SK-N-SH (cell line): ENCODE measurements at places on chromosomes 1 and 21. TPM values are rescaled to one million over a fixed set of nuclear protein-coding genes. Genes with fewer than 3 reads are reported as not detected.

Gene LCE1A
- not detected in 2 replicates for polyA plus RNA-seq

DNA sequence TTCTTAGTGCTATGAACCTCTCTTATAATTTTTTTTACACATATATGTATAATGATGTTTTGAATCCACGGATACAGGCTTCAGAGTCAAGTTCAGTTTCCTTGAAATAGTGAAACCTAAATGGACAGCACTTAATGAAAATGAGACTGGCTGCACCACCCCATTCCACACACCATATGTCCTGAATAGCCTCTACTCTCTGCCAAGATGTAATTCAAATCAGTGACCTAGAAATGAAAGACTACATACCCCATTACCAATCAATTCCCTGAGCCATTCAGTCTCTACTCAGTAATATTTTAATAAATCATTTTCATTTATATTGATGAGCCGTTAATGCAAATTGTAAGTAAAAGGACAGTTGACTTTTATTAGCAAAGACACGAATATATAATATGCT, 614.9 kb upstream of the TMPRSS15 start:
- H3K27ac ChIP-seq, result no peak overlapping the region
- H3K4me3 ChIP-seq, result no peak overlapping the region
- H3K36me3 ChIP-seq, result no peaks in the 10 kb centered on the region

- no peaks in the 10 kb centered on the region for H3K27me3 ChIP-seq
- peaks cover 37% of the 10 kb centered on the region for H3K36me3 ChIP-seq
- H3K4me3 ChIP-seq, result no peak overlapping the region
- no peak overlapping the region for H3K27ac ChIP-seq
- no peak for DNase-seq
These were observed 123.4 kb upstream of the BMP8A start for GRCh38 chr1:39368045-39368444.

DNA sequence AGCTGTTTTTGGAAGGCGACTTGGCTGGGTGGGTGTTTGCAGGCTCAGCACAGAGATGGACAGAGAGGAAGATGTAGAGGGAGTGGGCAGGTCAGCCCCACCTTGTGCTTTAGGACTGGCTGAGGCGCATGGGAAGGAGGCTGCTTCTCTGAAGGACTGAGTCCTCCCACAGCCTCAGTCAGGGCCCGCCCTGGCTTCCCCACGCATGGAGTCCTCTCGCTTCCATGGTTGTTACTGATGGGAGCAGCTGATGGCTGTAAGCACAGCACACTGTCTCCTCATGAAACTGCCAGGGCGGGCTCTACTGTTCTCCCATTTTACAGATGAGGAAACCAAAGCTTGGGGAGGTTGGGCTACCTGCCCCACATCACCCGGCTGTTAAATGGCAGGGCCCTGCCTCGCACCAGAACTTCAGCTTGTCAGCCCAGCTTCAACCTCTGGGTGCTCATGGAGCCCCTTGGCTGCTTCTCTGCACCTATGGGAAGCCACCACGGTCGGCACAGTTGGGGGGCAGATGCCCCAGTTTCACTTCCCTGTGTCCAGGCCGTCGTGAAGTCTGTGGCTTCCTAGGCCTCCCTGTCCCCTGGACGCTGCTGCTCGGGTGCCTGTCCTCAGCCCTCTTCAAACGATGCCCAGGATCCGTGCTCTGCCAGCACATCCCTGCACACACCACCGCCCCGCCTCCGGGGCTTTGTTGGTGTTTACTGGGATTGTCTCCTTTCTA, 2.4 kb downstream of the TMEM201 start:
- H3K36me3 ChIP-seq, result no peaks in the 10 kb centered on the region
- DNase-seq, result no peak
- H3K4me1 ChIP-seq, result peaks cover 26% of the 10 kb centered on the region
- H3K27me3 ChIP-seq, result no peaks in the 10 kb centered on the region
- no peak overlapping the region; the same call in 1 of the 2 replicates for H3K4me3 ChIP-seq

Gene OMA1
- polyA plus RNA-seq, result 6.9 and 9.1 TPM in 2 replicates

- no peaks in the 10 kb centered on the region for H3K4me1 ChIP-seq
- no peaks in the 10 kb centered on the region for H3K27me3 ChIP-seq
- no peak for DNase-seq
- no peak overlapping the region for H3K27ac ChIP-seq
These were observed 19.5 kb upstream of the AJAP1 start for GRCh38 chr1:4634793-4635406.

GRCh38 chr1:234478481-234479309, at the start of gene TARBP1:
TSS of gene TARBP1 (minus strand) at chr1:234479179. CDS start at chr1:234479103, 76 bp downstream.
- H3K4me3 ChIP-seq, result peak within 1 kb of the TSS; percentile 73
- H3K36me3 ChIP-seq, result no peaks in the 10 kb centered on the region
- peak within 1 kb of the TSS; percentile 22; the same call in 1 of the 2 replicates for H3K27ac ChIP-seq
- peaks cover 4% of the 10 kb centered on the region; the same call in 1 of the 2 replicates for H3K4me1 ChIP-seq
- H3K27me3 ChIP-seq, result no peaks in the 10 kb centered on the region

Gene MMP23B
- 0.96 and 1.2 TPM in 2 replicates for polyA plus RNA-seq

Gene ANGEL2
- 14.0 and 17.8 TPM in 2 replicates for polyA plus RNA-seq

DNA sequence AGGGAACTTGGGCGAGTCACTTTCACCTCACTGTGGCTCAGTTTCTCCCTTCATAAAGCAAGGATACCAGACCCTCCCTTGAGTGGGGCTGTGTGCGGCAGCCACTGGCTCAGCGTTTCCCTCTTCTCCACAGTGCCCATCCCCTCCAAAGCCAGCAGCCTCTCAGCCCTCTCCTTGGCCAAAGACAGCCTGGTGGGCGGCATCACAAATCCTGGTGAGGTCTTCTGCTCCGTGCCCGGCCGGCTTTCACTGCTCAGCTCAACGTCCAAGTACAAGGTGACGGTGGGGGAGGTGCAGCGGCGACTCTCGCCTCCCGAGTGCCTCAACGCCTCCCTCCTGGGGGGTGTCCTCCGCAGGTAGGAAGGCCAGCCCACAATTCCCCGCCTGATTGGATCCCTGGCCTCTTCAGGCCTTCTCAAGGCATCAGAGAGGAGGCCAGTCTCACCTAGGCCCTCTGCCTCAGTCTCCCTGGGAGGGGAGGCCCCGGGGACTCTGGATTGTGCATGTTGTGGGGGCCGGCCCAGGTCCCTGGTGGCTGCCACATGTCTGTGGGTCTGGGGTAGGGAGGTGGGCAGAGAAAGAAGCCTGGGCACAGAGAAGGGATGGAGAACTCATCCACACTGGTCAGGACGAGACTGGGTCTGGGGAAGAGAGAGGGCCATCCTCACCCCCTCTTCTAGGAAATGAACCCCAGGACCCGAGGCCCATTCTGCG, 15.2 kb downstream of the TFAP2E start:
- no peak overlapping the region for H3K27ac ChIP-seq
- H3K4me1 ChIP-seq, result no peaks in the 10 kb centered on the region
- H3K4me3 ChIP-seq, result no peak overlapping the region
- DNase-seq, result no peak
- no peaks in the 10 kb centered on the region for H3K27me3 ChIP-seq

GRCh38 chr1:171277534-171277933, 29.2 kb downstream of the FMO1 start:
- peaks cover 19% of the 10 kb centered on the region for H3K27me3 ChIP-seq
- no peaks in the 10 kb centered on the region for H3K4me1 ChIP-seq
- no peak overlapping the region for H3K27ac ChIP-seq
- no peak for DNase-seq
- H3K36me3 ChIP-seq, result no peaks in the 10 kb centered on the region

Gene CCDC17
- 0.31 and 0.41 TPM in 2 replicates for polyA plus RNA-seq

DNA sequence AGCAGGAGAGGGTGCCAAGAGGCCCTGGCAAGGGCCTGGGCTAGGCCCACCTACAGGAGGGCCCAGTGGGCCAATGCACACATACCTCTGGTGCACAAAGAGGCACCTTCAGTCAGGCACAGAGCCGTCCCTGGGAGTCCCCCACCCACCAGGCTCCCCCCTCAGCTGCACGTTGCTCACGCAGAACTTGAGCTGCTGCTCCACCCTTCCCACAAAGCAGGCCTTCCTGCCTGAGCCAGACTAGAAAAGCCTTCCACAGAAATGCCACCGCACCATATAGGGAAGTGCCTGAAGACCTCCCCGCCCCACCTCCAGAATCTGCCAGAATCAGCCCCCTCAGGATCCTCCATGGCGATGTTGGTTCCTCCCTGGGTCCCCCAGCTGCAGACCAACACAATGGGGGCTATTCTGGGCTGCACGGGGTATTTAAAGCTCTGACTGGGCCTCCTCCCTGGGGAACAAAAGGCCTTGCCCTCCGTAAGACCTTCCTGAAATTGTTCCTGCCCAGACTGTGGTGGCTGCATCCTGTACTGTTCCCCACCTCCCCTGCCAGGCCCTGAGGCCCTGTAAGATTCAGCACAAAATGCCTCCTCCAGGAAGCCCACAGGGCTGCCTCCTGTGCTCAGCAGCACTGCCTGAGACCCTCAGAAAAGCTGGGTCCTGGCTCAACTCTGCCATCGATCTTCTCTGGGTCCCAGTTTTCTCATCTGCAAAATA, 27.2 kb downstream of the HSPG2 start:
- H3K4me3 ChIP-seq, result no peak overlapping the region
- H3K27ac ChIP-seq, result no peak overlapping the region
- DNase-seq, result no peak
- no peaks in the 10 kb centered on the region for H3K27me3 ChIP-seq

Gene SHISAL2A
- polyA plus RNA-seq, result 0.07 TPM in 1 of 2 replicates, not detected in the other

DNA sequence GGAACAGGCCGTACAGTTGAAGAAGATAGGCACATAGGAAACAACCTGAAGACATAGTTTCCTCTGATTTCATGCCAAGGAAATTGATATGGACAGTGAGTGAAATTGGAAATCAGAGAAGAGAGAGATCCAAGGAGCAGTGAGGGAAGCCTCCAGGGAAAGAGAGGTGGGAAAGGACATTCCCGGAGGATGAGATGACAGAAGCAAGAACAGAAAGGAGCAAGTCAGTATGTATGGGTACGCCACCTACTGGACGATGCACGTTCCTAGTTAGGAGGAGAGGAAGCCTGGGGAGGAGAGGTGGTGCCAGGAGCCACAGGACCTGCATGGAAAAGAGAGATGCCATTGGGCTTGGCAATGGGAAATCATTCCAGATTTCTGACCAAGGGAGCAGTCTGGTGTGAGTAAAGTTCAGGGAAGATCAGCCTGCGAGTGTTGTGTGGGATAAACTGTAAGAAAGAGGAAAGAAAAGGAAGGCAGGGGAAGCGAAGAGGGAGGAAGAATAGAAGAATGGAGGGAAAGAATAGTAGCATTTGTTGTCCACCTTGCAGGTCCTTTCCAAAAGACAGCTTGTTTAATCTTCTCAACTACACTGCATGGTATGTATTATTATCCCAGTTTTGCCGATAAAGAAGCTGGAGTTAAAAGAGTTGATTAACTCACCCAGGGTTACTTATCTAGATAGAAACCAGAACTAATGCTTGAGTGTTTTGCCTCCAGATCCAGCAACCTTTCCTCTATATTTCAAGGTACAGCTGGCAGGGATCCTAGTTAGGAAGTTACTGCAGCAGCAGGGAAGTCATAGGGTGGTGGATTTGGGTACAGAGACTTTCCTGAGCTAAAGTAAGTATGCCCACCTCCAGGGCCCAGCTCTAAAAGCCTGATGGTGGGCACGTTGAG, 27.4 kb downstream of the C1orf116 start:
- peak; percentile 51 for DNase-seq
- H3K4me1 ChIP-seq, result peaks cover 6% of the 10 kb centered on the region; the same call in 1 of the 2 replicates
- H3K27ac ChIP-seq, result no peak overlapping the region
- no peaks in the 10 kb centered on the region for H3K27me3 ChIP-seq
- no peaks in the 10 kb centered on the region for H3K36me3 ChIP-seq

- H3K36me3 ChIP-seq, result peaks cover 3% of the 10 kb centered on the region; the same call in 1 of the 2 replicates
- DNase-seq, result no peak
- H3K27ac ChIP-seq, result no peak overlapping the region
These were observed 78.7 kb downstream of the DYRK1A start for GRCh38 chr21:37445228-37445627.

Gene GBP1
- 6.9 and 7.4 TPM in 2 replicates for polyA plus RNA-seq

- peaks cover 32% of the 10 kb centered on the region; the same call in 1 of the 2 replicates for H3K4me1 ChIP-seq
- H3K36me3 ChIP-seq, result no peaks in the 10 kb centered on the region
- H3K4me3 ChIP-seq, result no peak overlapping the region
- H3K27me3 ChIP-seq, result no peaks in the 10 kb centered on the region
These were observed 44.7 kb downstream of the ABCG1 start for GRCh38 chr21:42263591-42264131.
